Chondrocyte (in vitro differentiated cells): ENCODE measurements at places on chromosomes 4 and X. TPM values are rescaled to one million over a fixed set of nuclear protein-coding genes. Genes with fewer than 3 reads are reported as not detected.

CXorf49B gene
- not detected in 3 replicates for total RNA-seq

CCDC158 gene
- not detected in 3 replicates for total RNA-seq

PRRG3 gene
- not detected in 3 replicates for total RNA-seq

PLP1 gene
- total RNA-seq = 0.77 to 1.2 TPM (median 1.1 TPM) in 3 replicates

UBA1 gene
- total RNA-seq = 299 to 312 TPM (median 311 TPM) in 3 replicates

KCND1 gene
- 1.4 to 1.7 TPM (median 1.6 TPM) in 3 replicates for total RNA-seq

DCAF4L1 gene
- 0.10 to 0.24 TPM in 2 of 3 replicates, not detected in the other for total RNA-seq

HERC5 gene
- 0.40 to 0.56 TPM (median 0.49 TPM) in 3 replicates for total RNA-seq

F8 gene
- total RNA-seq = 3.5 to 5.1 TPM (median 3.6 TPM) in 3 replicates

IL13RA1 gene
- total RNA-seq = 64.4 to 70.4 TPM (median 68.2 TPM) in 3 replicates

SYNPO2 gene
- total RNA-seq = 12.3 to 21.5 TPM (median 20.7 TPM) in 3 replicates

FUNDC1 gene
- 12.0 to 15.6 TPM (median 13.1 TPM) in 3 replicates for total RNA-seq

MTTP gene
- total RNA-seq = not detected in 3 replicates

NEXMIF gene
- total RNA-seq = 0.15 to 0.26 TPM in 2 of 3 replicates, not detected in the other

GAGE12F gene
- not detected in 3 replicates for total RNA-seq

TCEAL7 gene
- total RNA-seq = 12.0 to 16.5 TPM (median 15.8 TPM) in 3 replicates

RBMXL3 gene
- total RNA-seq = not detected in 3 replicates

RNF128 gene
- not detected in 3 replicates for total RNA-seq

GNRHR gene
- not detected in 3 replicates for total RNA-seq

SOD3 gene
- 4.2 to 22.9 TPM (median 22.3 TPM) in 3 replicates for total RNA-seq

MAGEA4 gene
- not detected in 3 replicates for total RNA-seq
